ENCODE measurements at places on chromosomes 16 and 17. TPM values are rescaled to one million over a fixed set of nuclear protein-coding genes. Genes with fewer than 3 reads are reported as not detected.
A peak's percentile ranks its signal among the peaks of the same experiment; 100 is the strongest.

DNA sequence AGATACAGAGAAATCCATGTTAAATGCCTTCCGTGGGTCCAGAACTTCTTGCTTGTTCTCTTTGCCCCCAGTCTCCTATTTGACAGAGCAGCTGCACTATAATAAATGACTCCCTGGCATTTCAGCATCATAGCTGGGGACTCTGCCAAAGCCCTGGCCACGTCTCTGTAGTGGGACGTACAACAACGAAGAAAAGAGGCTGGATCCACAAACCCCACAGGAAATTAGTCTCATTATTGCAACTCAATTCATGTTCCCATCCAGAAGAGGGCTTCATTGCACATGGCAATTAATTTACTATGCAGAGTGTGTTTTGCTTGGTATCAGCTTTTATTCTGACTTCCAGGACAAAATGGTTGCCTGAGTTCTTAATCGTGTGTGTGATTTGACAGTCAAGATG lies 121.3 kb downstream of the CDH13 start:
- H3K27ac ChIP-seq = no peak overlapping the region
- no peaks in the 10 kb centered on the region for H3K27me3 ChIP-seq
- DNase-seq = no peak
- no peak overlapping the region for H3K4me3 ChIP-seq
- no peaks in the 10 kb centered on the region for H3K36me3 ChIP-seq

- H3K27me3 ChIP-seq = no peaks in the 10 kb centered on the region
- H3K27ac ChIP-seq = no peak overlapping the region
- H3K36me3 ChIP-seq = no peaks in the 10 kb centered on the region
- H3K4me1 ChIP-seq = no peaks in the 10 kb centered on the region
- DNase-seq = no peak
These were observed 48.1 kb upstream of the SIAH1 start for GRCh38 chr16:48433116-48433849.

GRCh38 chr17:58630883-58631522 lies 60.8 kb downstream of the TEX14 start:
- H3K27ac ChIP-seq = peak overlapping the region; percentile 79
- H3K4me3 ChIP-seq = peak overlapping the region; percentile 58
- no peaks in the 10 kb centered on the region for H3K27me3 ChIP-seq
- peaks cover 8% of the 10 kb centered on the region for H3K4me1 ChIP-seq
- DNase-seq = no peak

DNA sequence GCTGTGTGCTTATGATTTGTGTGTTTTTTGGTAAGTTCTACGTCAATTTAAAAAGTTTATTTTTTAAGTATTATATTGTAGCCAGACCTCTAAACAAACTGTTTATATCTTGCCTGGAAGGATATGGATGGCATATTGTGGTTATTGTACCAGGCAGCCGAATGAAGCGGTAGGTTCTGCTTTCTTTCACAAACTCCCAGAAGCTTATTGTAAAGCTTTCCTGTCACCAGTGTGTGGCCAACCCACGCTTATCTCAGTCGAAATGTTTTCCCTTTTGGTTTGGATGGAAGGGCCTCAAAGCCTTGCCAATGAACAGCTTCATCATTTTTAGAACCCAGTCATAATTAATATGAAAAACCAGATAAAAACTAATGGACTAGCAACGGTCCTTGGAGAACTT lies 53.1 kb downstream of the CYB5B start:
- H3K4me3 ChIP-seq = no peak overlapping the region
- H3K4me1 ChIP-seq = peaks cover 13% of the 10 kb centered on the region
- H3K36me3 ChIP-seq = no peaks in the 10 kb centered on the region
- no peaks in the 10 kb centered on the region for H3K27me3 ChIP-seq

CSNK1D gene
- 65.5 TPM for total RNA-seq

- no peak overlapping the region for H3K27ac ChIP-seq
- H3K27me3 ChIP-seq = no peaks in the 10 kb centered on the region
- H3K4me1 ChIP-seq = no peaks in the 10 kb centered on the region
- H3K36me3 ChIP-seq = no peaks in the 10 kb centered on the region
These were observed 652.9 kb upstream of the C16orf82 start for GRCh38 chr16:26413780-26414179.

CCL1 gene
- not detected for total RNA-seq

- peaks cover 69% of the 10 kb centered on the region for H3K36me3 ChIP-seq
- no peak overlapping the region for H3K27ac ChIP-seq
- peaks cover 39% of the 10 kb centered on the region for H3K4me1 ChIP-seq
- no peaks in the 10 kb centered on the region for H3K27me3 ChIP-seq
- no peak for DNase-seq
- no peak overlapping the region for H3K4me3 ChIP-seq
These were observed 5.9 kb downstream of the CHMP6 start for GRCh38 chr17:80997424-80998117.

DNA sequence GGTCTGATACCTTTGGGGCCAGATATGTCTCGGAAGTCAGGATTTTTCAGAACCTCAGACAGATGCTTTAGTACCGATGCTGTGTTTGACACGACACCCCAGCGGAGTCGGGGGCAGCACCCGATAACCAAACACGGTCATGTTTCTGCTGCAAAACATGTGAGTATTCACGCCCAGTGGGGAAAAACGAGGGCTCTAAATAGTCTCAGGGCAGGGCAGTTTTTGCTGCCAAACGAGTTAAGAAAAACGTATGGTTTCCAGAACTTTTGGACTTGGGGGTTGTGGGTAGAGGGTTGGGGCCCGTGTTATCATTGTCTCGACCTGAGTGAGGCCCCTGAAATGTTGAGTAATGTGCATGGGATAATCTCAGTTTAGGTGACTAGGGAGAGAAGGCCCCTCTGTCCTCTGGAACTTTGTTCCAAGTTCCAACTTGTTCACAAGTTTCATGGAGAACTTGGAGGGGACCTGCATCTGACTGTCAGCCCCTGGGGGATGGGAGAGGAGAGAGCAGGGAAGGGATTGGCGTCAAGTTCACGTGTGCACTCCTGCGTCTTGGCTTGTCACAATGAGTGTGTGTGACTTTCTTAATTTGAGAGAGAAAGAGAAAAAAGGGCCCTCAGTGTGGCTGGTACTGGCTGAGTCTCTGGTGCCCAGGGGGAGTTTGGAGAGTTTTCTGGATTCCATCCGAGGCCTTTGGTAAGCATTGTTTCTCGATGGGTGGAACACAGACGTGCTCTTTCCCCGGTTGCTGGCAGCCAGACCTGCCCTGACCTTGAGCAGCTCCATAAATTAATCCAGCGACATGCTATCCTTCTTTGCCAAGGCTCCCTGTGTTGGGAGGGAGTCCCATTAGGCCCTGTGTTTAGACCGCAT lies 83.9 kb upstream of the CIBAR2 start:
- H3K36me3 ChIP-seq = no peaks in the 10 kb centered on the region
- peak overlapping the region; percentile 84 for H3K27ac ChIP-seq

DNA sequence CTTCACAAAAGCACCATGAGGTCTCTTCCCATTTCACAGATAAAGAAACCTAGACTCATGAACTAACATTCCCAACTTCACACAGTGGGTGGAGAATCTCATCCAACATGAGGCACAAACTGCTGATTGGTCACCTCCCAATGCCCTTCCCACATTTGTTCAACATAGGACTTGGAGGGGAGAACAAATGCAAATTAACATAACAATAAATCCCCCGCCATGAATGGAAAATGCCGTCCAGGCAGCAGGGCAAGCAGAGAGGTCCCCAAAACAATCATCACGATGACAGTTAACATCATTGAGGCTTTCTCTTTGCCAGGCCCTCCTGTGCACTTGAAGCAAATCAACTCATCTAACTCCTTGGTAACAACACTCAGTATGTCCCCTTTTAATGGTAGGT lies 185.3 kb downstream of the TMEM132E start:
- no peaks in the 10 kb centered on the region for H3K27me3 ChIP-seq
- DNase-seq = no peak
- H3K4me1 ChIP-seq = no peaks in the 10 kb centered on the region
- H3K27ac ChIP-seq = no peak overlapping the region
- H3K4me3 ChIP-seq = no peak overlapping the region

- no peak overlapping the region for H3K4me3 ChIP-seq
- H3K36me3 ChIP-seq = no peaks in the 10 kb centered on the region
These were observed 18.5 kb downstream of the SRCIN1 start for GRCh38 chr17:38587203-38587602.

DNA sequence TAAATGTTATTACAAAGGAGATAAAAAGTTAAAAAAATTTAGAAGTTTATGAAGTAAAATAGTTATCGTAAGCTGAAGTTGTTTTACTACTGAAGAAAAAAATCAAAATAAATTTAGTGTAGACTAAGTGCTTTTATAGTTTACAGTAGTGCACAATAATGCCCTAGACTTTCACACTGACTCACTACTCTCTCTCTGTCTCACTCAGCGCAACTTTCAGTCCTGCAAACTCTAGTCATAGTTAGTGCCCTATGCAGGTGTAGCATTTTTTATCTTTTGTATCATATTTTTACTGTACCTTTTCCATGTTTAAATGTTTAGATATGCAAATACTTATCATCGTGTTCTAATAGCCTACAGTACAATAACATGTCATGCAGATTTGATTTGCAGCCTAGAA lies 17.7 kb upstream of the TOM1L1 start:
- DNase-seq = no peak
- no peaks in the 10 kb centered on the region for H3K4me1 ChIP-seq
- H3K27ac ChIP-seq = no peak overlapping the region
- no peak overlapping the region for H3K4me3 ChIP-seq

YPEL3 gene
- 102 TPM for total RNA-seq

Data from esophagus muscularis mucosa (tissue), 4 donors.